ENCODE measurements at places on chromosomes 2 and 18.
A peak's percentile ranks its signal among the peaks of the same experiment; 100 is the strongest.

DNA sequence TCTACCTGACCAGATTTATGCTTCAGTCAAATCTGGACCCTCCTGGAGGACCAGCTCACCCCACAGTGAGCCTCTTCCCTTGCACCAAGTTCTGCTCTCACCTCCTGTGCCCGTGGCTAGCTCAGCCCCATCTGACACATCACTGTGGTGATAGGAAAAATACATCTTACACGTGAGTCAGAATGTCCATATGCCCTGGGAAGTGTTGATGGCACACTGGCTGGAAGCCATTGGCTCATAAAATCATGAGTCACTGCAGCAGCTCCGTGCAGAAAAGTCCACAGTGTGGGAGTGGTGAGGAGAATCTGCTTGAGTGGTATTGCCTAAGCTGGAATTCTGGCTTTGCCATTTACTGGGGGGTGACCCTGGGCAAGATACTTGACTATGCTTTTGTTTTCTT is 42.6 kb upstream of the RAPGEF4 start:
- DNase-seq = peak; percentile 72

DNA sequence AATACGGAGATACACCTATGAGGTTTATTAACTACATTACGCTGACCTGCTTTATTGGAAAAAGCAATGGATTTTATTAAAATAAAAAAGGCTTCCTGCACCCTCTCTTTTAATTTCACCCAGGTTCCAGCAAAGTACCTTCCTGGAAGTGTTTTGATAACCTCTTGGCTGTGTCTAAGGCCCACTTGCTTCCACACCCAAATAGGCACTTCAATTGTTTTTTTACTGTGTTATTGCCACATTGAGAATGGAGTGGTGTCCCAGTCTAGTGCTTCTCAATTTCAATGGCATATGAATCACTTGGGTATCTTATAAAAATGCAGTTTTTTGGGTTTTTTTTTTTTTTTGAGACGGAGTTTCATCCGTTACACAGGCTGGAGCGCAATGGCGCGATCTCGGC is 47.6 kb downstream of the SF3B1 start:
- DNase-seq = no peak

DNA sequence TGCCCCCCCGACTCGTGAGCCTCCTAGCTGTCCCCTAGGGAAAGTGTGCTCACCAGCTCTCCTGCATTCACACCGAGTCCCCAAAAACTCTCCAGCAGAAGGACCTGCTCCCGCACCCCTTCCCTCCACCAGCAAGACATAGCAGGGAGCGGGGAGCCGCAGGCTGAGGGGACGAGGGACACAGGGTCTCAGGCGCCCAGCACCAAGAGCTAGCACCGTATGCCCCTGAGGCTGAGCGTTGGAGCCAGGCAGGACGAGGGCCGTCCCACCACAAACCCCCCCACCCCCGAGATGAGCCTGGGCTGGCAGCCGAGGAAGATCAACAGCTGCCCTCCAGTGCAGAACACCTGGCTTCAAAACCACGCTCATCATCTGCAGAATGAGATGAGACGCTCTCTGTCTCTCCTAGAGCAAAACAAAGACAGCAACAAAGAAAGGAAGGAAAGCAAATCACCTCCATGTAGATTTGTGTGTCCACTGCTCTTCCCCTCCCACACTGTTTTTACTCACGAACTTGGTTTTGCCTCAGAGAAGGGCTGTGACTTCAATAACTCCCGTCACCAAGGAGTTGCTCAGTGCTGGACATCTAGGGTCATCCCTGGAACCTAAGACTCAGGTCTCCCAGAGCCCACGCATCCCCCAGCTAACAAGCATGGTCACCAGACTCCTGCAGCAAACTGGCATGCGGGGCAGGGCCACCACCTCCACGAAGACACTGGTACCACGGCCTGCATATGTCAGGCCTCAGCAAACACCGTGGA is 39.7 kb upstream of the SALL3 start:
- no peak for DNase-seq

- no peak for DNase-seq
These were observed 674 bp downstream of the NCAPH start for GRCh38 chr2:96336104-96336775.

GRCh38 chr2:160812830-160813505 is 319.4 kb upstream of the RBMS1 start:
- no peak for DNase-seq

All from stimulated activated CD4-positive, alpha-beta T cell treated with anti-CD3 and anti-CD28 coated beads, Interleukin-15, amount 100 ng/mL, for 24 hours (primary cell).